Effector memory CD4-positive, alpha-beta T cell (primary cell): ENCODE measurements at places on chromosomes 7 and 10.
A peak's percentile ranks its signal among the peaks of the same experiment; 100 is the strongest.

DNA sequence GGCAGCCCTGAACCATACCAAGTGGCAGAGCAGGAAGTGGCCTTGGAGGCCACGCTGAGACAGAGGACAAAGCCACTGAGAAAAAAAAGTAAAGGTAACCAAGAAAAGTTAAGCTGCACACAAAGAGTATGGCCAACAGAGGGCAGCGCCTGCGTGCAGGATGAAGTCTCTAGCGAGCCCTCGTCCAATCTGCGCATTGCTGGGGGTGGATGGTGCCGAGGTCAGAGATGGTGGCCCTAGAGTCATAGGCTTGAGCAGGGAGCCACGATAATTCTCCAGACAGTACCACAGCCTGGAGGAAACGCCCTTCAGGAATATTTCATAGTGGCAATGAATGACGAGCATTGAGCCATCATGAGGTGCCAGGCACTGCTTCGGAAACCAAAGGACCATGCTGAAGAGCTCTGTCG, 9.7 kb downstream of the ATP6V0E2 start:
- no peak for DNase-seq

DNA sequence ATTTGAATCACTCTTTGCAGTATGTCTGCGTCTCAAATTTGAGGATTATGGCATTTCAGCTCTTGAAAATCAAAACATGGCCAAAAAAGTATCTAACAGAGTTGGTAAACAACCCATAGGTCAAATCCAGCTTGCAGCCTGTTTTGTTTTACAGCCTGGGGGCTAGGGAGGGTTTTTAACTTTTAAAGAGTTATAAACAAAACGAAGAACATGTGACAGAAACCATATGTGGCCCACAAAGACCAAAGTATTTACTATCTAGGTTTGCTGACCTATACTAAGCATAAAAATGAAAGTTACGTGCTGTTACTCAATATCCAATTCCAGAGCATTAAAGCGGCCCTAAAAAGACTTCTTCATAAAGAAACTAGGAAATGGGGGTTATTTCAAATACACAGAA, 55.5 kb upstream of the STARD3NL start:
- no peak for DNase-seq

DNA sequence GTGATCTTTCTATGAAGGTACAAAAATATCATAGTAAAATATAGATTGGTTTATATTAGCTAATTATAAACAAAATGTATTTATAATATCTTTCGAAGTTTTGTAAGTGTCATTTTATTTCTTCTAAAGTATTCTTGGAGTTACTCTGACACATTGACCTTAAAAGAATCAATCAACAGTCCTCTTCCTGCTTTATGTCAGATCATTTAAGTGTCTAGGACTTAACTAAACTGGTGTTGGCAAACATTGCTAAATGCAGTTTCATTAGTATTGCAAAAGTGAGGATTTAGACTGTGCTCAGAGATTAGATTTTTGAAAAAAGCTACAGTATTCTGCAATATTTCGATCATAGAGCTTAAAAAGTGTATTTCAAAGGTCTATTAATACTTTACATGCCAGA, 10.3 kb downstream of the GLCCI1 start:
- no peak for DNase-seq

- DNase-seq, result peak; percentile 41
Observed at GRCh38 chr7:140475747-140476333, 3.5 kb downstream of the MKRN1 start.

DNA sequence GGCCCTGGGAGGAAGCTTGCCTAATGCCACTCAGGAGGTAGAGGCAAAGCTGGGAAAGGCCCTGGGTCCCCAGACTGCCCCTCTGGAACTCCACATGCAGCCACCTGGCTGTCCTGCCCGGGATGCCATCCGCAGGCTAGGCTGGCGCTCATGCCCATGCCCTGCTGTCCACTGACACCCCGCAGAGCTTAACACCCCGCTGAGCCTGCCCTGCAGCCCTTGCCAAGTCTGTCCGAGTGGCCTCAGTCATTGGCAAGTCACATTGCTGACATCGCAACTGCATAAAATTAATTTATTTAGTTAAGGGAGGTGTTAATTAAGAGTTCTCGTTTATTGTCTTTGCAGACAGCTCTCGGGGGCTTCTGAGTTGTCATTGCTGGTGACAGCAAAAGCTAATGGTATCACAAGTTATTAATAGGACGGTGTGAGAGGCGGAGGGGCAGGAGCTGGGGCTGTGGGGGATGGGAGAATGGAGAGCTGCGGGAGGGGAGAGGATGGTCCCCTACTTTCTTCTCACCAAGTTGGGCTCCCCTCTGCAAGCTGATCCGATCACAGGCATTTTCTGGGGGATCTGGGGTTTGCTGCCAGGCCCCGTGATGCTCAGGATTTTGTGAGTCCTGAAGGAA, 55.6 kb upstream of the PCBD1 start:
- DNase-seq, result no peak

DNA sequence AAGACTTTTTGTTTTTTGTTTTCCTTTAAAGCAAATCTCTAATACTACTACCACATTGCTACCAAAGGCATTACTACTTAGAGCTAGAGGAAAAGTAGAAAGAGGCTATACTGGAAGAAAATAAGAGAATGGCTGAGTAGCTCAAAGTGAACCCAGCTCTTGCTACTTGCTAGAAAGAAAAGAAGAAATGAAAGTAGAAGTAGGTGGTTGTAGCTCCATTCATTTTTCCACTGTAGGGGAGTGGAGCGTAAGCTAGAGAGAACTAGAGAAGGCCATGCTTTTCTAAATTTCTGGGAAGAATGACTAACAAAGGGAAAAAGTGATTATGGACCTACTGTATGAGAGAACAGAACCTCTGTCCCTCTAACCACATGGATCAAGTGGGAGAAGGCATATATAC, 184.4 kb downstream of the PON1 start:
- no peak for DNase-seq

- no peak for DNase-seq
Observed at GRCh38 chr10:65291286-65291685, 1634.5 kb upstream of the LRRTM3 start.

GRCh38 chr10:51907361-51907760, 208.0 kb upstream of the CSTF2T start:
- no peak for DNase-seq

GRCh38 chr7:36006636-36007229, 146.3 kb upstream of the EEPD1 start:
- DNase-seq, result no peak

- DNase-seq, result no peak
Observed at GRCh38 chr10:21993360-21994001, 10.0 kb downstream of the DNAJC1 start.

DNA sequence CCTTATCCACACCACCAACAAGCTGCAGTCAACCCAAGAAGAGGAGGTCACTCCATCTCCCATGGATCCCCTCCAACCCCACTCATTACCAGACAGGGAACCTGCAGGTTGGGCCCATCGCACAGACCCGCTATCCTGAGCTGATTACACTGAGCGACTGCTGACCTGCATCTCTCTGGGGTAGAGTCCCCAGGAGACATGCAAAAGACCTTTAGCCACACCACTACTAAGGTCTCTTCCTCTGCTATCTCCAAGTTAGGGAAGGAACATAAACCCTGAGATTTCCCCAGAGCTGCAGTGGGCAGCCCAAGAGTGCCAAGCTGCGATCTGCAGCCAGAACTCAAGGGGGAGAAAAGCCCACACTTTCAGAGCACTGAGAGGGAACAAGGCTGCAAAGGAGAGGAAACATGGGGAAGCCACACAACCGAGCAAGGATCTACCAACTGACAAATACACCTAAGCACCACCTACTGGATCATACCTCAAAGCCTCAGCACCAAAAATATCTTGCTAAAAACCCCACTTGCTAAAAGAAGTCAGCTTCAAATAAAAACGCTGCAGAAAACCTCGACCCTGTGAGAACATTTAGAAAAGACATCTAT, 298.2 kb downstream of the SORCS1 start:
- DNase-seq, result no peak

- DNase-seq, result no peak
Observed at GRCh38 chr7:27650283-27650682, 12.4 kb downstream of the HIBADH start.

DNA sequence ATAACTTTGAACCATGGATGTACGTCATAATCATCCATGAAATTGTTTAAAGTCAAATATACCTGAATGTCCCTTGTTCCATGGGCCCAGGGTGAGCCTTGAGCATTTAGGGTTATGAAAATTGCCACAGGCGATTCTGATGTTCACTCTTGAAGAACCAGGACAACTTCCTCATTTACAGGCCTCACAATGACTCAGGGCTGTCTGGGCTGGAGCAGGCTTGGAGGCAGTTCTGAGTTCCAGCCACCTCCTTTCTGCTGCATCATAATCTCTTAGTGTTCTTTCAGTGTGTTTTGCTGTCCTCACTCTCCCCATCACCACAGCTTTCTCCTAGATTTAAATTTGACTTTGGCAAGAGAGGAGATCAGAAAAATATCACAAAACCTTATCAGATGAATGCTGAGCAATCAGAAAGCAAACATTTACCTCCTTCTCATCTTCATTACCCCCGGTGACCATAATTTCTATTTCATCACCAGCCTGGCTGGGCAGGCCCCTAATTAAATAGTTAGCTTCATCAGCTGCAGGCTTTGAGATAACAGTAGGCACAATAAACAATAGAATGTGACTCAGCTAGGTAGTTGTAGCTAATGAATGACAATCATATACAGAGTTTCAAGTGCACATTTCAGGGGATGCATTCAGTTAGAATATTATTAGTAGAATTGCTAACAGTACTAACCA, 571.0 kb downstream of the SH2D4B start:
- no peak for DNase-seq

- DNase-seq, result no peak
Observed at GRCh38 chr10:70461397-70462348, 16.9 kb upstream of the PALD1 start.

GRCh38 chr7:67631476-67631875, 634.8 kb downstream of the TYW1 start:
- DNase-seq, result no peak

DNA sequence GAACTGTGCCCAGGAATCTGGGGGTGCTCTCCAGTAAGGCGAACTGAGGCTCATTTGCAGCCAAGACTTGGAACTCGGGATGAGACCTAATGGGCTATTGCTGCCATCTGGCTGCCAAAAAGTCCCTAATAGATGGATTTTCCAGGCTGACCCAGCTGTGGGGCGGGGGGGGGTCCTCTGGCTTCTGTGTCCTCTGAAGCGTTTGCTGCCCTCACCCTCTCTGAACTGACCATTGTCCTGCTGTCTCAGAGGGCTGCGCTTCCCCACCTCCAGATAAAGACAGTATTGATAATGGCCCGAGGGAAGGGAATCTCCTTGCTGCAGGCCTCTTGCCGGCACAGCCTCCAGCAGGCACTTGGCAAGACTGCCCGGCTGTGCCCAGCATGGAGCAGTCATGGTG, 46.6 kb downstream of the CLEC2L start:
- no peak for DNase-seq

DNA sequence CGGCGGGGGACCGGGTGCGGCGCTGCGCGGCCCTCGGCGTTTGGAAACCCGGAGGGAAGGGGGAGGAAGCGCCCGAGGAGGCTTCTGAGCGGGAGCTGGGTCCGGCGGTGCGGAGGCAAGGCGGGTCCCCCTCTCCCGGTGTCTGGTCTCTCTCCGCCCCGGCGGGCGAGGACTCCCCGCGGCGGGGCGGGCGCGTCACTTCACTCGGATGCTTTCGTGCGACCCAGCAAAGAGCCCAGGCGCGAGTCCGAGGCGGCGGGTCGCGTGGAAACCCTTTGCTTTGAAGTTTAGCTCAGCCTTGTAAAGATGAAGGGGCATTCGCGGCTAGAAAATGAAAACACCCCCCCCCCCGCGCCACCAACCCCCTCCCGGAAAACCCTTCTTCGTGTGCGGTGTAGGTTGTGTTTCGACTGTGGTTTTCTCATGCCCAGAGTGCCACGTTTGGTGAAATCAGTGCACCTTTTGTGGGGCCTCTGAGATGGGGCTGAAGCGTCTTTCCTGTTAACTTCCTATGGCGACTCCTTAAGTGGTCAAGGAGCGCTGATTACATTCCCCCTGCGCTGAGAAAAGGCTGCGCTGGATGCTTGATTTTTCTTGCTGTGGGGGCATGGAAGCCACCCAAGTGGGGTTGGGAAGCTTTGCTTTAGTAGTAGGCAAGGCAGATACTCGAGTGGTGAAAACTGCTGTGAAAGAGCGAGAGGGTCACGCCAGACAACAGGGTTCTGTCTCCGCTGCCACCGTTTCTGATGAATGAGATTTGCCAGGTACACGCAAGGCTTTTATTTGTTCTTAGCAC, 876 bp downstream of the GNAI1 start:
- no peak for DNase-seq

GRCh38 chr10:29353887-29354561, 65.2 kb downstream of the LYZL1 start:
- DNase-seq, result no peak

DNA sequence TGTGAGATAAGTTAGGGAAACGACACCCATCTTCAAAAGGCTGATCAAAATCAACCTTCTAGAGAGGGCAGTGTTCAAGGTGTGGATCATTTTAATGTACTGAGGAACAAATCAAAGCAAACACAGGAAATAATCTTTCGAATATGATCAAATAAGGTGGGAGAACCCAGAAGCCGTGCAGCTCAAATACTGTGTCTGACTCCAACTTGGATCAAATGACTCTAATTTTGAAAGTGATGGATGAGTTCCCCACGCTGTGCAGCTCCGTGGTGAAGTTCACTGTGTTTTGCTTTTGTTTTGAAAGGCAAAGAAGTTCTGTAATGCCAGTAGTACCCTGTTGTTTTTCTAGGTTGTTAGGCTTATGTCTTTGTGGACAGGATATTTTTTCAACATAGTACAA, 250.9 kb downstream of the SFMBT2 start:
- DNase-seq, result no peak
